HCT116 (cell line): ENCODE measurements at places on chromosomes 5 and 9. TPM values are rescaled to one million over a fixed set of nuclear protein-coding genes. Genes with fewer than 3 reads are reported as not detected.
A peak's percentile ranks its signal among the peaks of the same experiment; 100 is the strongest.

Gene OBP2B
- total RNA-seq: not detected

DNA sequence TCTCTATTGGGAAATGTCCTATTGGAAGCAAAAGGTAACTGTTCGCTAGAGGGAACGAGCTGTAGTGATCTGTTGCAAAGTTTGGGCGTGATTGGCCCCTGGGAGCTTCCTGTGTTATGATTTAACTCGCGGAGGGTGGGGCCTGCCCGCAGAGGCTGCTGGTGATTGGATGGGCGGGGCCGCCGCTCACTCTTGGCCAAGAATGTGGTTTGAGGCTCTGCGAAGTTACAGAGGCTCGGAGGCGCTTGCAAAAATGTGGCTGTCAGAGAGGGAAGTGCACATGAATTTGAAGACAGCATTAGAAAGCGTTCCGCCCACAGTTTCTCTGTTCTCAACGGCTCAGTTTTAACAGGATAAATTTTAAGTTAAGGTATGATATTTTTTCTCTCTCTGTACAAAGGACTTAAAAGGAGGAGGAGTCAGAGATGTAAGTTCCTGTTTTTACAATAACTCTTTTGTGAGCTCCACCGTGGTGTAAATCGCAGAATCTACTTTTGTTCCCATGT is 46.9 kb downstream of the CNTRL start:
- DNase-seq: peak; percentile 90

DNA sequence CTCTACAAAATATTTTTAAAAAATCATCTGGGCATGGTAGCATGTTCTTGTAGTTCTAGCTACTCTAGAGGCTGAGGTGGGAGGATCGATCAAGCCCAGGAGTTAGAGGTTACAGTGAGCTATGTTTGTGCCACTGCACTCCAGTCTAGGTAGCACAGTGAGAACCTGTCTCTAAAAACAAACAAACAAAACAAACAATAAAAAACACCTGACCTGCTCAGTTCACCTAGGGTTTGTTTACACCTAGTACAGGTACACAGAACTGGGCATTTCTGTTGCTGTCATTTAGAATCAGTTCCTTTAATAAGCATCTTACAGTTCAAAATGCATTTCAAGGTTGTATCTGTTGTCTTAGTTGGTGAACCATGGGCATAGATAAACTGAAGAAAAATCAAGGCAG is 95.3 kb downstream of the MEGF10 start:
- no peak for DNase-seq

- no peak for DNase-seq
Observed at GRCh38 chr5:149544028-149544420, 7.2 kb downstream of the CSNK1A1 start.

GRCh38 chr5:171308453-171309275 is at the start of gene TLX3:
Gene TLX3 (plus strand): TSS chr5:171309248. CDS start chr5:171309366, 118 bp downstream.
- DNase-seq: peak; percentile 87

DNA sequence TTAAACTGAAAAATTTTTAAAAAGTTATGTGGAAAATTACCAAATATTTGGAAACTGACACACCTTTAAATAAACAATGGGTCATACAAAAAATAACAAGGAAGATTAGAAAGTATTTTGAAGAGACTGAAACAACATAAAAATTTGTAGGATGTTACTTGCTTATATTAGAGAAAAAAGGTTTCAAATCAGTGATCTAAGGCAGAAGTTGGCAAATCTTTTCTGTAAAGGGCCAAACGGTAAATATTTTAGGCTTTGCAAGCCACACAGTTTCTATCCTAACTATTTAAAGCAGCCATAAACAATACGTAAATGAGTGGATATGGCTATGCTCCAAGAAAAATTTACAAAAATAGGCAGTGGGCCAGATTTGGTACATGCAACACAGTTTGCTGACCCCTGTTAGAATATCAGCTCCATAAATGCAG is 81.3 kb downstream of the OXCT1 start:
- DNase-seq: no peak

GRCh38 chr9:84514421-84514820 is 155.1 kb upstream of the NTRK2 start:
- DNase-seq: no peak

DNA sequence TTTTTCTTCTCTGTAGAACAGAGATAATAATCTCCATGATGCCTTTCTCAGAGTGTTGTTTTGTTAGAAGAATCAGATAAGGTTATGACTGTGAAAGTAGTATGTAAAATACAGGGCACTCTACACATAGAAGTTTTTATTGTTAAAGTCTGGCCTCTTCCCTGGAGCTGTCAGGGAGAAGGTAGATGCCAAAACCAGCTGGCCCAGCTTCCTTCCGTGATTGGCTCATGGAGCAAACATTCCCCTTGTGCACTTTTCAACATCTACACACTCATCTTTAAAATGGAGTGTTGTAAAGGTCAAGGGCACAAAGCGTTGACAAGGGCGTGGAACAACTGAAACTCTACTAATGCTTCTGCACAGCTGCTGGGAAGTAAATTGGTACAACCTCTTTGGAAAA is 7.4 kb upstream of the RNF183 start:
- DNase-seq: no peak

Gene PCDHA9
- not detected for total RNA-seq

DNA sequence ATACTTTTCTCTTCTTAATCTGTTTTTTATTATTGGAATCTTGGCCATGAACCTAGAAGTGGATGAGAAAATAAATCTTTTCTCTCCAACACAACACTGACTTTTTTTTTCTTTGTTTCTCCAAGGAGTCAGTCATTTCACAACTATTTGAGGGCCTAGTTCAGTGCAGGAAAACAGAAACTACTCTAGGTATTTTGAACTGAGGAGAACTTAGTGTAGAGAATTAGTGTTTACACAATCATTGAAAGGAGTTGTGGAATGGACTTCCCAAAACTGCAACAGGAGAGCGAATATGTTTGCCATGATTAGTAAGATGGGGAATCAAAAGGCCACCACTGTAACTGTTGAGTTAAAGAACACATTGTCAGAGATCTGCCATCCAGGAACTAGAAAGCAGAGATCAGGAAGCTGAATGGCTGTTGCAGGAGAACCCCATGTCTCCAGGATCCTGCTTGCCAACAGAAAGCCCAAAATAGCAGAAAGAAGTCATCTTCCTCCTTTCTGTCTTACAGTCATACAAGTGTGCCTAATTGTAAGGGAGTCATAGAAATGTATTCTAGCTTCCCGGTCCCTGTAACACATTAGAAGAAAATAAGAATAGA is 20.3 kb upstream of the PCDH1 start:
- DNase-seq: no peak

DNA sequence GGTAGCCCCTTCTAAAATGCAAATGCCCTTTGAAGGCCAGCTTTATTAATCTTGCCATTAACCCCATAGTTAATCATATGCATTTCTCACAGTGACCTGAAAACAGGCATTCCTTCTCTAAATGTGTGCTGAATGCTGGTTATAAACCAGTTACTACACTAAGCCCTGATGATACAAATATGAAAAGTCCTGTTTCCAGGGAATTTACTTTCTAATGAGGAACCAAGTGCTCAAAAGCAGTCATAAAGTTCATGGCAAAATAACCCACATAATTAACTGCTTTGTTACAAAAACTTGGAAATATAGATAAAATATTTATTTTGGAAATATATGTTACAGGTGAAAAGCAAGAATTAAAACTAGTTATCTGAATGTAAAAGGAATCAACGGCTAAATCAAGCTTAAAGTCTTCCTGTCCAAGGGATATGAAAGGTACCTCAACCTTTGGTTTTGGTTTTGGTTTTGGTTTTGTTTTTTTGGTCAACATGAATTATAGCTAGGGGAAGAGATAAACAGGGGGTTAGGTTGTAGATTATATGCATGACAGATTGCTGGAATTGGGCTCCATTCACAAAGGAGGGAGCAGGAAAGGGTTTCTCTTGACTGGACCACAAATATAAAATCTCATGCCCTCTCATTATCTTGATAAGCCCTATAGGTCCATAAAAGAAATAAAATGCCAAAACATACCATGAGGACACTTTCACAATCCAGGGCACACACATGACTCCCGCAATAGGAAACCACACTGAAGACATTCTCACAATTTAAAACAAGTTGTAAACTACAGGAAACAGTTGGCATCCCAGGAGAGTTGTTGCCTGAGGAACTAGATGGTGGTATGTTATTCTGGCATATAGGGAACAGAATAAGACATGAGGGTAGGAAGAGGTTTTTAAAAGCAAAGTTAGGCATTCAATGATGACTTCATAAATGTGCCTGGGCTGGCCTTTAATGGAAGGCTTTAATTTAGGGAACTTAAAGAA is 46.7 kb upstream of the MACIR start:
- no peak for DNase-seq
